ENCODE measurements at places on chromosomes 5 and 9. TPM values are rescaled to one million over a fixed set of nuclear protein-coding genes. Genes with fewer than 3 reads are reported as not detected.

The THBS4 gene
- 789 TPM for total RNA-seq

The CTXN3 gene
- 4.6 TPM for total RNA-seq

The CARD9 gene
- 4.3 TPM for total RNA-seq

The FOXD4L4 gene
- not detected for total RNA-seq

The TMEM232 gene
- 3.8 TPM for total RNA-seq

The C8G gene
- total RNA-seq, result 1.4 TPM

The RPP25L gene
- total RNA-seq, result 15.3 TPM

The HMMR gene
- 17.7 TPM for total RNA-seq

The SLC22A4 gene
- total RNA-seq, result 1.7 TPM

GRCh38 chr5:41524174-41524573, 13.8 kb upstream of the PLCXD3 start:
- DNase-seq, result no peak

DNA sequence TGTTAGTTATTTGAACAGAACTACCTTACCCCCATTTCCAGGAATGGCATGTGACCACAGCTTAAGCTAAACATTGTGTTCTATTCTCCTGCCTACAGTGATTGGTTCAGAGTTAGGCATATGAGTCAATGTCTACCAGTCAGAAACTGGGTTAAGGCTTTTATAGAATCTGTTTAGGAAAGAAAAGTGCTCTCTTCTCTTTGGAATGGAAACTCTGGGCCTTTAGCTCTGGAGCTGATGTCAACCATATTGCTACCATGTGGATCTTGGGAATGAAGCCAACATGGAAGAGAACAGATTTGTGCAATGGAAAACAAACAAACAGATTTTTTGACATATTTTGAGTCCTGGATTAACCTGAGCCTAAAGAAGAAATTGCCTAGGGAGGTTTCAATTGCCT, 488.9 kb upstream of the TNC start:
- peak; percentile 66 for DNase-seq

DNA sequence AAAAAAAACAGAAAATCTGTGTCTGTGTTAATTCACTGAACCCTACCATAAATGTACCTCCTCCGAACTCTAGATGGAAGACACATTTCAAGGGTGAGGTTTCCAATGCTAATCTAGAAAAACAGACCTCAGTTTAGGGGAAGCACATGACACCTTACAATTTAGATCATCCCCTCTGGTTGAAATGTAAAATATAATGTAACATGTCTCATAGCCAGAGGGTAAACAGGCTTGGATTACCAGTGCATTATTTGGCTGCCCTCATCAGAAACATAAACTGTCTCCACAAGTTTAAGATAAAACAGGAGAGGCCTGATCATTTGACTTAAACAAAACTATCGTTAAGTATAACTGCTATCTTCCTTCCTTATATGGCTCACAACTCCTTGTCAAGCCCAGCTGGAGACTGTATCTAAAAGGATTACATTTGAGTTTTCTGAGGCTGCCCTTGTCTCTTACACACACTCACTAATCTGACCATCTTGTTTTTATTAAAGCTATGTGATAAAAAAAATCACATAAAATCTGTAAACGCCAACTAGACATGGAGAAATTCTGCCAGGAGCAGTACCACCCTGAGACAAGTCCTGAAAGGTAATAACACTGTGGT, 105.7 kb downstream of the LURAP1L start:
- DNase-seq, result no peak

- no peak for DNase-seq
Measured at GRCh38 chr5:82422001-82422740, 144.0 kb upstream of the RPS23 start.

GRCh38 chr9:18485714-18486113, 11.8 kb downstream of the ADAMTSL1 start:
- no peak for DNase-seq

DNA sequence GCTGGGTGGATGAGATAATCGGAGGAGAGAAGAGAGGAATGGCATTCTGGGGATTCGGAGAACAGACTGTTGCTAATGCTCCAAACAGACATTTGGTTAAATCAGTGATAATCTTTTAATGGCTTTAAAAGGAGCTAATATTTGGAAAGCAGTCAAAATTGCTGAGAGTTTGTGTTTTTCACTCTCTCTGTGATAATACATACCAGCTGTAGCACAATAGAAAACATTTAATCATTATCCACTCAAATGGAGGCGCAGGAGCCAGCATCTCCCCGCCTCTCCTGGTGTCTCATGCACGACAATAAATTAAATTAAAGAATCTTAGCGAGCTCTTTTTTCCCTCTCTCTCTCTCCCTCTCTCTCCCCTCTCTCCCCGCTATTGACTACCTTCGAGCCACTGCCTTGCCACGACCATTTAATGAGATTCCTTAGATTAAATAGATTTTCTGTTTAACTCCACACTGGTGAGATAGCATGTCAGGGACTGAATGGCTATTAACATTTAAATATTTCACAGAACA, 268.6 kb upstream of the MVB12B start:
- DNase-seq, result peak; percentile 7

DNA sequence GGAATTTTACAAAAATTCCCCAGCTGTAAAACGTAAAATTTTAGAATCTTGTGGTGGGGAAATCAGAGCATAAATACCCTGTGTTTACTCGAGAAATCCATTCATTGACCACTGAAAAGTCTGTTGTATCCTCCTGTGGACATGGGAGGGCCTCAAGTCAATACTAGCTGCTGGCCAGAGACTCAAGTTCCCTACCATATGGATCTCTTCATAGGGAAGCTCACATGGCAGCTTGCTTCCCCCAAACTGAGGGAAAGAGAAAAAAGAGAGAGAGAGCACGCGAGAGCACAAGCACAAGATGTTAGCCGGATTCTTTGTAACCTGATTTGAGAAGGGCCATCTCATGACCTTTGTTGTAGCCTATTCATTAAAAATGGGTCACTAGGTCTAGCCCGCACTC, 591.9 kb downstream of the LRRC70 start:
- no peak for DNase-seq

DNA sequence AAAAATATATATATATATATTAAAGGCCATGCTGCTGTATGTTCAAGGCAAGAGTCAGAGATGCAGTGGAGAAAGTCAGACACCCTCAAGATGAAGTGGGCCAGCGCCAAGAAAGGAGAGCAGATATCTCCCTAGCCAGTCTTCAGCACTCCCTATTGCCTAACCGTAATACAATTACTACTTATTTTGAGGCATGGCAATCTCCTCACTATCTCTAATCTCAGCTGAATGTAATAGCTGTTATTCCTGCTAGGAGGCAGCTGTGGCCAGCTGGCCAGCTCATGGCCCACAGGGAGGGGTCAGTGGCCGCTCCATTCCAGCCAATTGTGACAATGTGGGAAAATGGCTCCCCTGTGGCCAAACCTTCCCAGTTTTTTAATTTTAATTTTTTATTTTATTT, 87.5 kb upstream of the FBXW11 start:
- no peak for DNase-seq

GRCh38 chr5:149415066-149415967, 36.2 kb upstream of the IL17B start:
- DNase-seq, result no peak

- peak; percentile 83 for DNase-seq
Measured at GRCh38 chr9:128552744-128553440, 505 bp downstream of the SPTAN1 start.

DNA sequence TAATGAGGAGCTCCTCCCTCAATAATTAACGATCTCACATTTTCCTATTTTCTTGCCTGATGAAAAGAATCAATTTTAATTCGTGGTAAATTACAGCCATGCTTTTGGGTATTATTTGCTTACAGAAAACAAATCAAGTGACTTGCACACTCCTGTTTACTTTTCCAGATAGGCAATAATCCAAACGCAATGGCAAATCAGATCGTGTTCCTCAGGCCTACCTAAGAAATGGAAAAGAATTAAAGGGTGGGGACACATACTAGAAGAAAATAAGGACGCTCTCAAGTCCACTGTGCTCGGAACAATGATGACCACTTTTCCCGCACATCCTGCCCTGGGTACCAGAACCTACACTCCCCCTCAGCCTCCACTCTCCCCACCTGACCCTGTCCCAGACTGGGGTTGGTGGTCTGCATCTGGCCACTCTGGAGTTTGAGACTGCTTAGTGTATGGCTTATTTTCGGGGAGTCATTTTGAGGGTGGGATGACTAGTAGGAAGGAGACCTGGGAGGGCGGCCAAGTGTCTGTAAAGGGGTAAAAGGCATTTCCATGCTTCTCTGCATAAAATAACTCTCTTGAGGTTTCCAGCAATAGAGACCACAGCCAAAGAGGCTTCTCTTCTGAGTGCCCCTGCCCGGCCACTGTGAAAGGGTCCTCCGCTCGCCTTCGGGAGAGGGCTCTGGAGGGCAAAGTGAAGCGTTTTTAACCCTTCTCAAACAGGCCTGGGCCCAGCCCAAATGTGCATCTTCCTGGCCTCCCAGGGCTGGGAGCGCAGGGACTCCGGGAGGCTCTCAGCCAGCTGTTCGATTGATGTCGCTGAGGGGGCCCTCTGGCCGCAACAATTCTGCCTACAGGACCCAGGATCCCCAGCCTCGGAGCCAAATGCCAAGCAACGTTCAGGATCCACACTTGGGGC, 4.5 kb upstream of the OTP start:
- DNase-seq, result peak; percentile 17

- DNase-seq, result peak; percentile 1
Measured at GRCh38 chr5:166505544-166505943, 1785.9 kb upstream of the WWC1 start.

- DNase-seq, result no peak
Measured at GRCh38 chr5:157640406-157641066, 11.7 kb downstream of the SOX30 start.

Data from tongue (tissue), 3 donors.